ENCODE measurements at places on chromosomes 3 and 15.

DNA sequence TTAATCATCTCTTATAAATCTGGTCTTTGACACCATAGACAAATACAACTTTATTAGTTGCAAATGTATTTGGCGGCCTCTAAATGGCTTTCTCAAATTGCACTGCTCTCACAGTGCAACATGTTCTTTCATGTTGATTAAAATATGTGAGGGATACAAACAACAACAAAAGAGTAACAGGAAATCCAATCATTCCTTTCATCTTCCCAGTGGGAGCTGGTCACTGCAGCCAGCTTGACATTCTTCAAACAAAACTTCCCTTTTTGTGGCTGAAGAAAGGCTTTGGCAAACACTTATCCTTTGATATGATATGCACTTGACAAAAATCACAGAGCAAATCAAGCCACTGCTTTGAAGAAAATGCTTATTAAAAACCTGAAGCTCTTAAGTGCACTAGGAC lies 973.6 kb downstream of the EPHA3 start:
- DNase-seq: no peak

DNA sequence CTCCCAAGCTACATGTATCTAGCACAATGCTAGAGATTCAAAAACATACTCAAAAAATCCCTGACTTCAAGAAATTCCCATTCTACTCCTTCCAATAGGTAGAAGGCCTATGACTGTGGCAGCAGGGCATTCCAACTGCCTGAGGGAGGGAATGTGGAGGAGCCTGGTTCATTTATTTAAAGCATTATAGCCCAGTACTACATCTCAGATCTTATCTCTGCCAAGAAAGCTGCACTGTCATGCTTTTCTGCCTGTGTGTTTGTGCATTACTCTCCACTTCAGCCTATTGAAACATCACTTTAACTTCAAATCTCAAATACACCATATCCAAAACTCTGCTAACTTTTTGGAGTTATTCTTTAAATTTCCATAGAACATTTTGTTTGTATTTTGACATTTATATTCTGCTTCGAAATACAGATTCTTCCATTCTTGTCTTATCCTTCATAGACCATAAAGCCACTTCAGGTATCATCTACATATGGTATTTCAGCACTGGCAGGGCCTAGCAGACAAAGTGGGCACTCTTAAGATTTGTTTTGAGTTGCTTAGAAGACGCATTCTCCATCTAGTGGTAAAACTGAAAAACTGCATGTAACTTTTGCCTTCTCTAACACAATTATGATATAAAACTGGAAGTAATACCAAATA lies 59.1 kb upstream of the NEDD4 start:
- DNase-seq: no peak

DNA sequence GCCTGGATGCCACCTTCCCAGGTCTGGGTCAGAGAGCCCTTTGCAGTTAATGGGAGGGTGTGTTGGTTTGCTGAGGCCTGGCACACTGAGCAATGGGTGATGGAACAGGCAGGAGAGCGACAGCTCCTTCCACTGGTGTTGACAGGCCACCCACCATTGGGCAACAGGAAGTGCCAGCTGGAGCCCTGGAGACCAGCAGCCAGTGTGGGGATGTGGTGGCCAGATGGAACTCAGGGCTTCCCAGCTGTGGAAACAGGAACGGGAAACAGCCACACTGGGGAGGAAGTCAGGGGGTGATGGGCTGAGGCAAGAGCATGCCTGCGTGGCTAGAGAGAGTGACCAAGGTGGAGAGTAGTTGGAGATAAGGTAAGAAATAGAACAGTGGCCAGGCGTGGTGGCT lies 9.3 kb downstream of the PSTPIP1 start:
- no peak for DNase-seq

GRCh38 chr3:127486321-127486944 lies 104.1 kb downstream of the TPRA1 start:
- no peak for DNase-seq

DNA sequence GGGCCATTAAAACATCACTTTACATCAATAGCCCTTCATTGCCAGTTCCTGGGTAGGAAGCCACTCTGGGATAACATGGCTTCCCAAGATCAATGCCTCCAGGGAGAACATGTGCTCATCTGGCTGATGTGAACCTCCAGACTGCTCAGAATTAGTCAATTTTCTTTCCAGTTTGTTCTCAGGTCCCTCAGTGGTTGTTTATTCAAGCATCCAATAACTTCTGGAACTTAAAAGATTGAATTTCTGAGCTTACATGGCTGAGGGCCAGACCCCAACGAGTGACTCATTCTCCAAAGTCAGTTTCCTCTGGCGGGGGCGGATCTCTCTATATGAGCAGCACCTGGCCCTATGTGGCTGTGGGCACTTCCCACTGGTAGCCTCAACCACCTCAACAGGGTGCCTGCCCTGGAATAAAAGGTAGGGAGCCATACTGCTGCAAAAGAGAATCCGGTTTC lies 34.0 kb downstream of the LYZL4 start:
- DNase-seq: no peak

- DNase-seq: no peak
Observed at GRCh38 chr15:67100801-67101581, 35.6 kb downstream of the SMAD3 start.

GRCh38 chr3:59069838-59070237 lies 20.0 kb upstream of the CFAP20DC start:
- DNase-seq: no peak

DNA sequence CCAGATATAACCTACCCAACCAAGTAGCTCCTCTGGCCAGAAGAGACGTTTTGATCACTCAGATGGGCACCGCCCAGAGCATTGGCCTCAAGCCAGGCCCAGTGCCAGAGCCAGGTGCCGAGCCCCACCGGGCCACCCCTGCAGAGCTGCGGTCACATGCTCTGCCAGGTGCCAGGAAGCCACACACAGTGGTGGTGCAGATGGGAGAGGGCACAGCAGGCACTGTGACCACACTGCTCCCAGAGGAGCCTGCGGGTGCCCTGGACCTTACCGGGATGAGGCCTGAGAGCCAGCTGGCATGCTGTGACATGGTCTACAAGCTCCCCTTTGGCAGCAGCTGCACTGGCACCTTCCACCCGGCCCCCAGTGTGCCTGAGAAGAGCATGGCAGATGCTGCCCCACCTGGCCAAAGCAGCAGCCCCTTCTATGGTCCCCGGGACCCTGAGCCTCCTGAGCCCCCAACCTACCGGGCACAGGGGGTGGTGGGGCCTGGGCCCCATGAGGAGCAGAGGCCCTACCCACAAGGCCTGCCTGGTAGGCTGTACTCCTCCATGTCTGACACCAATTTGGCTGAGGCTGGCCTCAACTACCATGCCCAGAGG lies 19.1 kb upstream of the APEH start:
- DNase-seq: no peak

GRCh38 chr3:119779731-119780383 lies 2.0 kb upstream of the NR1I2 start:
- no peak for DNase-seq

DNA sequence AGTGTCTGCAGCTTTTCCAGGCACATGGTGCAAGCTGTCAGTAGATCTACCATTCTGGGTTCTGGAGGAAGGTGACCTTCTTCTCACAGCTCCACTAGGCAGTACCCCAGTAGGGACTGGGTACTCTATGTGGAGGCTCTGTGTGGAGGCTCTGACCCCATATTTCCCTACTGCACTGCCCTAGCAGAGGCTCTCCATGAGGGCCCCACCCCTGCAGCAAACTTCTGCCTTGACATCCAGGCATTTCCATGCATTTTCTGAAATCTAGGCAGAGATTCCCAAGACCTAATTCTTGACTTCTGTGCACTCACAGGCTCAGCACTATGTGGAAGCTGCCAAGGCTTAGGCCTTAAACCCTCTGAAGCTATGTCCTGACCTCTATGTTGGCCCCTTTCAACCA lies 1060.0 kb downstream of the NAALADL2 start:
- no peak for DNase-seq

DNA sequence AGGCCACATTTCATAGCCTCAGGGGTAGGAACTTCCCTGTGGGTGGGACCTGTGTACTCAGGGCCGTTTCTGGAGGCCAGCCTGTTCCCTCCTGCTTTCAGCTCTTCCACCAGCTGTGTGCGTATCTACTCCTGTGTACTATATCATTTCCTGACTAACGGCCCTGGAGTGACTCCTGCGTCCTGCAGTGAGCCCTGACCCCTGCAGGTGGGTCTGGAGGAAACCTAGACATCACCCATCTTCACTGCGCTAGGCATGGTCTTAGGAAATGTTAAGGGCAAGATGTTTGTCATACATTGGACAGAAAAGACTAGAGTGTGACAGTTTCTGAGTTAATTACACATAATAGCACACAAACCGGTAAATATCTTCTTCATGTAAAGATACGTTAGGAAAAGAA lies 297.3 kb downstream of the GABRB3 start:
- DNase-seq: no peak

GRCh38 chr3:148102156-148102555 lies 595.5 kb upstream of the AGTR1 start:
- no peak for DNase-seq

DNA sequence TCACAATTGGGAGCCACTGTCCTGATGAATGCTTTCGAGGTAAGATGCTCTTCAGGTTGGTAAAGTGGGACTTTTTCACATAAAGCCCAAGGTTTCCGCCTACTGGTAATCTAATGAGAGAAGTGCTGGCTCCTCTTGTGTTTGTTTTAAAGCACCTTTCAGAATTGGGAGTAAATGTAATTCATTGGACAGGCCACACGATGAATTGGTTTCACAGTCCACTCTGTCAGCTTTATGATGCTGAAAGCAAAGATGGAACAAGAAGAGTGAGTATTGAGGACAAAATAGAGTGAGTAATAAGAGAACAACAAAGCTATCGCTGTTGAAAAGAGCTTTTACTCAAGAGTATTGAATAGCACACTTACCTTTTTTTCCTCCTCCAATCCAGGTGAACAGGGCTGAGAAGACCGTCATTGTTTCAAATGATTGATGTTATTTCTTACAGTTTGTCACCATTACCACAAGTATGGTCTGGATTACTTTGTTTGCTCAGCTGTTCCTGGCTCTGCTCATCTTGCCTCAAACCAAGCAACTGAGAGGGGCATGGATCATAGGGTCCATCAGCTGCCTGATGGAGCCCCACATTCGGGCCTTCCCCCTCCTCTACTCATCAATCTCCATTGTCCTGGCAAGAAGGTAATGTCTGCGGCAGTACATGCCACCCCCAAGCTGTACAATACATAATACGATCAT lies 136.1 kb upstream of the CNTN4 start:
- no peak for DNase-seq

GRCh38 chr3:40623567-40623966 lies 98.8 kb downstream of the ZNF621 start:
- no peak for DNase-seq

DNA sequence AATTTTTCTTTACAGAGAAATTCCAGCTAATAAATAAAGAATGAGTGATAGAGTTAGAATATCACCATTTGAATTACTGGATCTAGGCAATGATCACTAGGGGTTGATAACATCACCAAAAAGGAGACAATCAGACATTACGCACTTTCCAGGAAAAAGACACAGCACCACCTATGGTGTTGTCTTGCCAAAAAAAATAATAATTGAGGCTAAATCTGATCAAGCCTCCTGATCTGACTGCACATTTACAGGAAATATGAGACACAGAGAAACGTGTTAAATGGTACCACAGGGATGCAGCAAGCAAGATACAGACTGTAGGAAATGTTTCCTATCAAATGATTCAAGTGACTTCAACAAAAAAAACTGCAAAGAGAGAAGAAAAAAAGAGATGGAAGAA lies 92.8 kb downstream of the EOMES start:
- no peak for DNase-seq

DNA sequence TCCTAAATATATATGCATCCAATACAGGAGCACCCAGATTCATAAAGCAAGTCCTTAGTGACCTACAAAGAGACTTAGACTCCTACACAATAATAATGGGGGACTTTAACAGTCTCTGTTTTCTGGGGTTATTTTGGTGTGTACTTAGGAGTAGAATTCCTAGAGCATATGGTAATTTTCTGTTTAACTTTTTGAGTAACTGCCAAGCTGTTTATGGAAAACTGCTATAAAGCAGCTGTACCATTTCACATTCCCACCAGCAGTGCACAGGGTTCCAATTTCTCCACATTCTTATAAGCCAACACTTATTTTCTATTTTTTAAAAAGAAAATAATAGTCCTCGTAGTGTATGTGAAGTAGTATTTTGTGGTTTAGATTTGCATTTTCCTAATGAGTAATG lies 68.9 kb downstream of the DOCK3 start:
- DNase-seq: no peak

DNA sequence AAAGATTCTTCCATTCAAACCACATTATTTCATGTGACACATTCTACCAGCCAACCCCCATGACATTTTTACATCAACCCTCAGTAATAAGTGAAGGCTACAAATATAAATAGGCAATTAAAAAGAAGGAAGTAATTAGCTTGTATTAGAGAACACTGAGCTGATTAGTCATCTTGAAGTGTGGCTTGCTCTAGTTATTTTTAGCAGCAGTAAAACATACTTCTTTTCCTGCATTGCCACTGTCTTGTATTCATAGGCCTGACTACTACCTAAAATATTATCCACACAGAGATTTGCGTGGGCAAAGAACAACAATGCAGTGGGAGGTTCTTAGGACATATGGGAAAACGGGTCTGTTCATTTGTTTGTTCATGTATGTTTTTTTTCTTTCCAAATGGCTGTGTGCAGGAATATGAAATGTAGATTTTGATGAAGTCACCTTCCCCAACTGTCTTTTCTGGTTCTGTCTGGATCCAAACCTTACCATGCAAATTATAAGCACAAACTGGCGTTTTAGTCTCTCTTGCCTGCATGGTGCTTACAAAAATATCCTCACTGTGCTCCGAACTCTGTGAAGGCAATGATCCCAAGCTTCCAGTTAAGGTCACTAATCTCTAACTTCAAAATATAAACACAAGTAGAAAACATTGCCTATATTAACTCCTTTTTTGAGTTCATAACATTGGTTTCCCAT lies 31.5 kb upstream of the TM4SF4 start:
- no peak for DNase-seq

DNA sequence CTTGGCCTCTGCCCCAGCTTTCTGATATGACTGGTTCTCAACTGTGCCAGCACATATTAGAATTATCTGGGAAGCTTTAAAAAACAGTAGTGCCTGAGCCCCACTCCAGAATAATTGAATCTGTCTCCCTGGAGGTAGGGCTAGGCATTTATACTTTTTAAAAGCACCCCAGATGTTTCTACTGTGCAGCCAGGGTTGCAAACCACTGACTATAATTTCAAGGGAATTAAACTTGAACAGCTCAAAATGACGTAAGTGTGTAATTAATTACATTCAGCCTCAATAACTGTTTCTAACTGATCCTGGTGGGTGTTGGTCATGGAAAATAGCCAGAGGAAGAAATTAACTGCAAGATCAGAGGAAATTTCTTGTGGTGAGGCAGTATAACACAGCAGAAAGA lies 4.4 kb upstream of the IRAK2 start:
- no peak for DNase-seq

DNA sequence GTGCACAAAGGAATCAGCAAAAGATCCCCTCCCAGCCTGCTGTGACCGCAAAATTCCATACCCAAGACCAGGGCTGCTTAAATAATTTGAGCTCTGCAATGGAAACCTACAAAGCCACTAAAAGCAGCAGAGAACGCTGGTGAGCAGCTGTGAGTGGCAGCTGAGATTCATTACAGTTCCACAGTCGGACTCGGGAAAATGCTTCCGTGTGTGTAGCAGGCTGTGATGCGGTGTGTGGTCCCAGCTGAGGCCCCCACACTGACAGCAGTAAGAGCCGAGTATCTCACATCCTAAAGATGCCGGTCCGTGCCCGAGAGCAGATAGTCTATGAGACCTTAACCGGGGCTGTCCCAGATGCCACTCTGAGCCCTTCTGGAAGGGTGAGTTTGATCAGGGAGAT lies 37.4 kb downstream of the TM2D3 start:
- no peak for DNase-seq
